Dermis blood vessel endothelial cell (primary cell): ENCODE measurements at places on chromosomes 11 and 22. TPM values are rescaled to one million over a fixed set of nuclear protein-coding genes. Genes with fewer than 3 reads are reported as not detected.

DNA sequence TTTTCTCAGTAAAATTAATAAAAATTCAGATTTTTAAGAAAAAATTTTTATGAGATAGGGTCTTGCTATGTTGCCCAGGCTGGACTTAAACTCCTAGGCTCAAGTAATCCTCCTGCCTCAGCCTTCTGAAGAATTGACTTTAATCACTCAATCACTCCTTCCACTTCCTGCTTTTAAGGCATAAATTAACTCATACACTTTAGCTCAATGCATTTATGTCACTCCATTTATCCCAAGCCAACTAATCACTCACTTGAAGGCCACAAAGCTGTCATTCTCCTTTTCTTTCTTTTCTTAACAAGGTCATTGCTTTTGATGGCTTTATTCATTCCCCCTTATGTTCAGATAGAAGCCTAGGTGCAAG is 877 bp downstream of the ALG9 start:
- DNase-seq: no peak

GRCh38 chr11:134669796-134670195 is 257.8 kb upstream of the B3GAT1 start:
- no peak for DNase-seq

DNA sequence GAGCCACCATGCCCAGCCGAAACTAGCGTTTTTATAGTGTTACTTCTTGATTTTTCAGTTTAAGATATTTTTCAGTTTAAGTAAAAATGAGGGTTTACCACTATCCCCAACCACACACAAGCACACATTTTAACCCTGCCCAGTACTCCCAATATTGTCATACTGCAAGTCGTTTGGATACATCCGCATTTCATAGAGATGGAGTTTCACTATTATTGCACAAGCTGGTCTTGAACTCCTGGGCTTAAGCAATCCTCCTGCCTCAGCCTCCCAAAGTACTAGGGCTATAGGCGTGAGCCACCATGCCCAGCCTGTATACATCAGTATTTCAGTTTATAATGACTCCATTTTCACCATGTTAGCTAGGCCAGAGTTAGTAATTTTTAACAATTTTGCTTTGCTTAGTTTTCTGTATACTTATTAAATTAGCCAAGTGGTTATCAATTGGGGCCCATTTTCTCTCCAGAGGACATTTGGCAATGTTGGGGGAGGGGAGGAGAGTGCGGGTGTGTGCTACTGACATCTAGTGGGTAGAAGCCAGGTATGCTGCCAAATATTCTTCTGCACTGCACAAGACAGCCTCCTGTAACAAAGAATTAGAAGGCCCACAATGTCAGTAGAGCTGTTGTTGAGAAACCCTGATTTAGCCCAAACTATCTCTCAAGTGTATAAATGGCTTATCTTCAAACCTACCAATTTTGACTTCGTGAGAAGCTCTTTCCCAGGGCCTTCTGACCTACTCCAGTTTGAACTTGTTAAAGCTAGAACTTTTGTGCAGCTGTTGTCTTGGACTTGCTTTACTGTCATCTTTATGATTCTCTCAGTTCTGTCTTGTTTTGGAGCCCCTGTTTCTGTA is 7.3 kb downstream of the USP47 start:
- DNase-seq: peak; percentile 81

DNA sequence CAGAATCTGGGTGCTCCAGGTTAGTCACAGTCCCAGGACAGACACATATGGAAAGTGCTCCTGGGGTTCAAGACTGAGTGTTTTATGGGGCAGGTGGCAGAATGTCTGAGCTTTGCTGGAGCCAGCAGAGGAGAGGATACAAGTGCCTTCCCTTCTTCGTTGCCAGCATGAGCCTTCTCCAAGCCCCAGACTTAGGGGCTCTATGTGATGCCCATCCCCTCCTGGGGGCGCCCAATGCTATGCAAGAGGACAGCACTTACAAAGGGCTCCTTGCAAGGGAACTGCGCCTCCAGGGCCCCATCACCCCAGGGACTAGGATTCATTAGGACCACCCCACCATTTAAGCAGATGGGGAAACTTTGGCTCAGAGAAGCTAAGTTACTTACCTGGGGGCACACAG is 581.9 kb downstream of the BUD13 start:
- no peak for DNase-seq

OMP gene
- total RNA-seq: 0.47 TPM in 1 of 2 replicates, not detected in the other
